ENCODE measurements at places on chromosomes 11 and 22. TPM values are rescaled to one million over a fixed set of nuclear protein-coding genes. Genes with fewer than 3 reads are reported as not detected.

- peaks cover 6% of the 10 kb centered on the region for H3K4me1 ChIP-seq
- no peaks in the 10 kb centered on the region for H3K36me3 ChIP-seq
- H3K27ac ChIP-seq = no peak overlapping the region
- peak; percentile 73 for DNase-seq
These were observed 19.3 kb downstream of the SCARF2 start for GRCh38 chr22:20418211-20418788.

GRCh38 chr11:41872426-41872825 lies 413.0 kb upstream of the LRRC4C start:
- no peak overlapping the region for H3K27ac ChIP-seq
- no peaks in the 10 kb centered on the region for H3K27me3 ChIP-seq
- no peaks in the 10 kb centered on the region for H3K4me1 ChIP-seq
- H3K36me3 ChIP-seq = no peaks in the 10 kb centered on the region

DNA sequence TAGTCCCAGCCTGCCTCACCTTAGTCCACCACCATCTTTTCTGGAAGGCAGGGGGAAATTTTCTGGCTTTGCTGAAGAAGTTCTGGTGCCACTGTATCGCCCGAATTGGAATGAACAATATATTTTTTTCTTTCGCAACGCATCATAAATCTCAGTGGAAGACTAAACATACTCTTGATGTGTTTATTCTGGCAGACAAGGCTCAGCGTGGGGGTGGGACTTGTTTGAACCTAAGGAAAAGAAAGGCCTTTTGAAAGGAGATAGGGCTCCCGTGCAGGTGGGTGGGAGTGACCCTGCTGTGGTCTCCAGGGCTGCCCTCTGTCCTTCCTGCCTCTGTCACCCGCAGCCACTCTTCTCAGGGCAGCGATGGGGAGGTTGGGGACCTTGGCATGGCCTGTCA lies 42.5 kb downstream of the CD82 start:
- peaks cover 41% of the 10 kb centered on the region for H3K36me3 ChIP-seq
- peaks cover 44% of the 10 kb centered on the region for H3K4me1 ChIP-seq
- no peak for DNase-seq
- H3K27ac ChIP-seq = peak overlapping the region; percentile 9
- H3K27me3 ChIP-seq = no peaks in the 10 kb centered on the region
- no peak overlapping the region for H3K4me3 ChIP-seq

DNA sequence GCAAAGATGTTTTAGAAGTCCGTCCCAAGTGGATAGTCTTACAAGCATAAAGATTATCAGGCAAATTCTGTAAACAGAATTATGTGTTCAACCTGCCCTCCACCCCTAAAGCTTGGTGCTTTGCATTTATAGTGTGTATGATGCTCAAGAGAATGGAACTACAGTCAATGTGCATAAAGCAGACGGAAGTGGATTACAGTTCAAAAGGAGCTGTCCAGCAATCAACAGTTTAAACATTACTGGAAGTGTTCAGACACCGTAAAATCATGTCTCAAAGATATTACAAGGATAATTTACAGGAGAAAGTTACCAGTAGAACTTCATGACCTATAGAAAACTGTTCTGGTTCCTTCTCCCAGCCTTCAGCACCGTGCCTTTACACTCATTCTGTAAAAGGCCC lies 1.0 kb downstream of the RIC3 start:
- H3K27me3 ChIP-seq = peaks cover 5% of the 10 kb centered on the region
- no peaks in the 10 kb centered on the region for H3K4me1 ChIP-seq
- no peak overlapping the region for H3K27ac ChIP-seq

- no peak overlapping the region for H3K4me3 ChIP-seq
- no peaks in the 10 kb centered on the region for H3K4me1 ChIP-seq
- no peaks in the 10 kb centered on the region for H3K36me3 ChIP-seq
- no peaks in the 10 kb centered on the region for H3K27me3 ChIP-seq
These were observed 28.7 kb upstream of the CASP12 start for GRCh38 chr11:104926771-104927611.

DNA sequence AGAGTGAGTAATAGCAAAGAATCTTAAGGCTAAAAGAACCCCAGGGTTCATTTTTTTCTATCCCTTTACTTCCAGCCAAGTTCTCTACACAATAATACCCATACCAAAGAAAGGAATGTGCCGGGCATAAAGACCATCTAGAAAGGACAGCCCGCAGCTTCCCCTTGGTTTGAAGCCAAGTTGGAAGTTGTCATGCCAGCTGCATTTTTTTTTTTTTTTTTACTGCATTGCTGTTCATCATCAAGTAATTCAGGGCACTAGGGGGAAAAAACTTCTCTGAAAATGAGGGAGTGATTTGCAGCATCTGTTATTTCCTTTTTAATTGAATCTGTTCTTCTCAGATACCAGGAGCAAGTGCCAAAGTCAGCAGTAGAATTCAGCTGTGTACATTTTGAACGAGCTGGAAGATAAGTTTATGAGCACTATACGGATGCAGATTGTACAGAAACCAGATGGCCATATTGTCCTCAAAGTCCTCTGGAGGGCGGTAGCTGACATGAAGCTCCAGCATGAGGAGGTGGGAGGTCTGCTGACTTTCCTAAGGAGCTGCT lies 56.4 kb downstream of the UBASH3B start:
- no peak for DNase-seq
- no peak overlapping the region for H3K4me3 ChIP-seq
- peaks cover 5% of the 10 kb centered on the region for H3K36me3 ChIP-seq
- no peak overlapping the region for H3K27ac ChIP-seq
- H3K27me3 ChIP-seq = no peaks in the 10 kb centered on the region

DNA sequence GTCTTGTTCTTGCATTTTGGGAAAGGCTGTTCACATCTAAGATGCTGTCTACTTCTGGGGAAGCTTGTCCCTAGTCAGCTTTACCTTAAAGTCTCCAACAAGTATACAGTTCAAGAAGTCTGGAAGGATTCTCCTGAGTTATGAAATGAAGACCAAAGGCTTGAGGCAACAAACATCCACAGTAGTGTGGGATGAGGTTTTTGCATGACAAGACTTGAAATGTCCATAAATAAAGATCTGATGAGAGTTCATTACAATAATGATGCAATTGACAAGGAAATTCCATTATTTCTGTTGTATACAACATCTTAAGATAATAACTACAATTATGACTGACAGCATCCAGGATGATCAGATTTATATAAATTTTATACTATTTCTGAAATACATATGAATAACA lies 21.3 kb upstream of the KDM4E start:
- DNase-seq = no peak
- H3K4me1 ChIP-seq = no peaks in the 10 kb centered on the region
- no peak overlapping the region for H3K27ac ChIP-seq
- no peaks in the 10 kb centered on the region for H3K36me3 ChIP-seq
- peaks cover 5% of the 10 kb centered on the region for H3K27me3 ChIP-seq

DNA sequence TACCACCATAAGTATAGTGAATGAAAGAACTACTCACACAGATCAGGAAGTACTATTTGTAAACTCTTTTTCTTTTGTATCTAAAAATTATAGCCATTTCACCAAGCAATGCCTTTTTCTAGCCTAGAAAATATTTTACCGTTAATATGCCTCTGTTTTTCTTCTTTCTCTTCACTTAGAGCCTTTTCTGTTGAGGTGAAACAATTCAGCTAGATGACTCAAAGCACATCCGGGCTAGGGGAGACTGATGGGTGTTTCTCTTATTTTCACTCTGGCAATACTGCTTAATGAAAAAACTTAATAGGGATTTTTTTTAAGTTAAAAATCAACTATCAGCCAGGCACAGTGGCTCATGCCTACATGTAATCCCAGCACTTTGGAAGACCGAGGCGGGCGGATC lies 93.3 kb downstream of the SGSM3 start:
- peaks cover 5% of the 10 kb centered on the region for H3K36me3 ChIP-seq
- peak overlapping the region; percentile 79 for H3K27ac ChIP-seq
- DNase-seq = peak; percentile 53
- peak overlapping the region; percentile 96 for H3K4me3 ChIP-seq
- H3K4me1 ChIP-seq = peaks cover 54% of the 10 kb centered on the region

DNA sequence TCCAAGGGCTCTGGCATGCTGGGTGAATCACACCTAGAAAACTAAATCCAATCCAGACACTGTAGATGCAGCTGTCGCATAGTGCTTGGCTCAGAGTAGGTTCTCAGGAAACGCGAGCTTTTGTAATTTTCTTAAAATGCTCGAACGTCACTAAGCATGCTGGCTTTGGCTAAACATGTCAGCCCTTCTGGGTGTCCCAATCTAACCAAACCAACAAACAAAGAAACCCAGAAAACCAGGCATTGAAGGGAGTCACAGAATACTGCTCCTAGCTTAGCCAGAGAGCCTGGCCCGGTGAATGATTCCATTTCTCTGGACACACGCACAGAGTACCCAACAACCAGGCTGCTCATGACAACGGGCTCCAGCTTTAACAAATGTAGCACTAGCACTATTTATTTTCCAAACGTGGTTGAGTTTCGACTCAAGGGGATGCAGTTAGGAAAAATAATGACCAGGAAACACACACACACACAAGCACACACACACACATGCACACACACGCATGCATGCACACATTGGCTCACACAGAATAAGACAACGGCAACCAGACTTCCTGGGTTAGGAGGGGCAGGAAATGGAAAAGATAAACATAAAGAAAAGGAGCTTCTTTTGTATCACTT lies 492.6 kb downstream of the MIAT start:
- peaks cover 3% of the 10 kb centered on the region for H3K27me3 ChIP-seq
- H3K4me1 ChIP-seq = no peaks in the 10 kb centered on the region
- no peaks in the 10 kb centered on the region for H3K36me3 ChIP-seq
- no peak overlapping the region for H3K4me3 ChIP-seq
- no peak for DNase-seq

- H3K4me1 ChIP-seq = peaks cover 40% of the 10 kb centered on the region
- H3K27me3 ChIP-seq = no peaks in the 10 kb centered on the region
- DNase-seq = peak; percentile 84
- H3K36me3 ChIP-seq = no peaks in the 10 kb centered on the region
These were observed 116.6 kb upstream of the GRK3 start for GRCh38 chr22:25447686-25448434.

DNA sequence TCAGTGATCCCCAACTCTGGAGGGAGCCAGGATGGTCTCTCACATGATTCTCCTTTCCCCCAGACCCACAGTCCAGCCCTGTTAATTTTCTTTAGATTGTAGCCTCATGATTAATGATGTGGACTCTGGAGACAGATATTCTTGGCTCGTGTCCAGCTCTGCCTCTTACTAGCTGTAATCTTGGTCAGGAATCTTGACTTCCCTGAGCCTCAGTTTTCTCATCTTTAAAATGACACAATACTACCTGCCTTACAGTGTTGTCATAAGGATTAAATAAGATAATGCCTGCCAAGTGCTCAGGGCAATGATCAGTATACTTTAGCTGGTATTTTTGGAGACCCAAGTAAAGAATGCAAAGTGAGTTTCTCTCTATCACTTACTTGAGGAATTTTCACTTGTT lies 60.0 kb downstream of the SPECC1L start:
- peaks cover 5% of the 10 kb centered on the region for H3K4me1 ChIP-seq
- no peaks in the 10 kb centered on the region for H3K27me3 ChIP-seq
- peaks cover 31% of the 10 kb centered on the region for H3K36me3 ChIP-seq
- no peak overlapping the region for H3K4me3 ChIP-seq

DNA sequence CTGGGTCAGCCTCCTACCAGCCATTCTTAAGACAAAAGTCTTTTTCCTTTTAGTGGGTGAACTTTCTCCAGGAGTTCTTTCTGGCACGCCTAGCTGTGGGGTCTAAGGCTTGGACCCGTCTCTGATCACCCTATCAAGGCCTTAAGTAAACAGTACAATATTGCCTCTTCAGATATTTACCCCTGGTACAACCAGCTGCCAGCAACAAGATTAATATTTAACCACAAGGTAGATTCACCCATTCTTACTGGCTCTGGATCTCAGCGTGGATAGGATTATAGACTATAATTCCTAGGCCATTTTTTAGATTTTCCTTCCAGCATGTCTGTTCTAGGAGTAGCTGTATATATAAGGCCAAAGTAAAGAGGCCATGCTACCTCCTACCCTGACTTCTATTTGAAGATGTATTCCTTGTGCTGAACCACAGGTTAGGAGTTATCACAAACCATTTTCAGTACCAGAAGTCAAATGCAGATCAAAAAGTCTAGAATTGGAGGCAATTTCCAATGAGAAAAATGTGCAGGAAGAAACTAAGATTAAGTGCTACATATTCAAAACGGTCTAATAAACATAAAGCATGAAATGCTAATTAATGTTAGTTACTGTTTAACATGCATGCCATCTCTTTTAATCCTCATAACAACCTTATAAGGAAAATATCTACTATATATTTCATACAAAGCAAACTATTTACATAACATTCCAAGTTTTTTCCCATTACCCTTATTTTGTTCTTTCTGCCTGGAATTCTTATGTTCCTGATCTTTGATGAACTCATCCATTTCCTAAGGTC lies 110.0 kb upstream of the SYN3 start:
- H3K4me1 ChIP-seq = no peaks in the 10 kb centered on the region
- DNase-seq = no peak
- no peak overlapping the region for H3K27ac ChIP-seq
- no peaks in the 10 kb centered on the region for H3K36me3 ChIP-seq

GRCh38 chr22:42699281-42699975 lies 21.2 kb downstream of the A4GALT start:
- no peak overlapping the region for H3K27ac ChIP-seq
- no peaks in the 10 kb centered on the region for H3K27me3 ChIP-seq
- H3K4me3 ChIP-seq = no peak overlapping the region
- H3K36me3 ChIP-seq = no peaks in the 10 kb centered on the region
- H3K4me1 ChIP-seq = no peaks in the 10 kb centered on the region
- DNase-seq = no peak

- H3K36me3 ChIP-seq = no peaks in the 10 kb centered on the region
- DNase-seq = peak; percentile 72
- no peaks in the 10 kb centered on the region for H3K27me3 ChIP-seq
- H3K27ac ChIP-seq = peak overlapping the region; percentile 78
- no peak overlapping the region for H3K4me3 ChIP-seq
These were observed 6.7 kb upstream of the BRSK2 start for GRCh38 chr11:1382831-1383607.

DNA sequence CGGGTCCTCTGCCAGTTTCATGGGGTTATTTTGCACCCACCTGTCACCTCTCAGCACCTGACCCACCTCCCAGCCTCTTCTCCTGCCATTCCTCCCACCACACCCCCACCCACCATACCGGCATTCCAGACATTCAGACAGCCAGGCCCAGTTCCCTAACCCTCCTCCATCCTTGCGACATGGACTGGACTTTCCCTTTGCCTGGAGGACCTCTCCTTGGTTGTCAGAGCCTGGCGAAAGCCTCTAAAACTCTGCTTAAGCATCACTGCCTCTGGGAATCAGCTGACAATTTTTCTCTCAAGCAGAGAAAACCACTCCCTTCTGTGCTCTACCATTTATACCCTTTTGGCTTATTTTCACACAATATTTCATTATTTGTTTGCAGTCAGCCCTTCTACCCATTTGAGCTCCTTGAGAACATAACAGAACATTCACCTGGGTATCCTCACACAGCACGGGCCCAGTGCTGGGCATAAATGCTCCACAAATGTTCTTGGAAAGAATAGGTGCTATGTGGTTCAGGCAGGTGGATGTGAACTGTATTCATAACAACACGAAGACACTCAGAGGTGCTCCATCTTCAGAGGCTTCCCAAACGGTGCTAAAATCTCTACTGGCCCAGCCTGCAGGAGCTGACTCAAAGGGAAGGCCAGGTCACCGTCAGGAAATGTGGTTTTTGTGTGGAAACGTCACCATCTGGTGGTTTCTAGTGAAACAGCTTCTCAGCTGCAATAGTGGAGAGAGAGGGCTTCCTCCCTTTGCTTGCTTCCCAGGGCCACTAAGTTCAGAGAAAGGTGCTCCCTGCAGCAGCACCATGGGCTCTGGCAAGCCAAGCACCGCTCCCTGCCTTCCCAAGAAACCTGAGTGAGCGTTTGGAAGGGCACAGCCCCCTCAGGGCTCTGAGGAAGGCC lies 10.4 kb downstream of the SPATA19 start:
- H3K36me3 ChIP-seq = no peaks in the 10 kb centered on the region
- H3K27me3 ChIP-seq = no peaks in the 10 kb centered on the region
- no peak overlapping the region for H3K4me3 ChIP-seq
- no peaks in the 10 kb centered on the region for H3K4me1 ChIP-seq
- peak; percentile 12 for DNase-seq
- no peak overlapping the region for H3K27ac ChIP-seq

Gene TBX10
- total RNA-seq = not detected

Gene F2
- not detected for total RNA-seq

Gene HTR3B
- not detected for total RNA-seq

All from CD4-positive, CD25-positive, alpha-beta regulatory T cell (primary cell).